ENCODE measurements at places on chromosomes 2 and 18.

GRCh38 chr2:10223471-10223870 lies 79.2 kb upstream of the HPCAL1 start:
- no peak for DNase-seq

- DNase-seq = no peak
Measured at GRCh38 chr18:4821801-4822200, 366.7 kb upstream of the DLGAP1 start.

- DNase-seq = no peak
Measured at GRCh38 chr18:62300359-62300963, 24.6 kb upstream of the TNFRSF11A start.

DNA sequence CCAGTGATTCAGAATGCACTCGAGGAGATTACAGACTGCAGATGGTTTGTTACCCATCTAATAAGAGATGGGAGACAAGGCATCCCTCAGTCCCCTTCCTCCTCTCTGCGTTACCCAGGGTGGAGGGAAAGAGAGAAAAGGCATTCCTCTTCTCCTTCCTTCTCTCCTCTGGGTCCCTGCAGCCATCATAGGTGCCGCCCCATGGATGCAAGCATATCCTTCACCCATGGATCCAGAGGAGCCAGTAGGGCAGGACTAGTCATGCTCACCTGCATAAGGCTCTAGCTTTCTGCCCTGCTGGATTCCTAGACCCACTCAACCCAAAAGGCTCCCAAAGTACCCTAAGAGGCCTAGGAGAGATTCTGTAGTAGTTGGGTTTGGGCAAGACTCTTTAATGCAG lies 20.4 kb downstream of the CMPK2 start:
- peak; percentile 61 for DNase-seq

GRCh38 chr2:207911856-207912255 lies 113.5 kb downstream of the PLEKHM3 start:
- no peak for DNase-seq

- DNase-seq = no peak
Measured at GRCh38 chr2:120403261-120403660, 57.3 kb downstream of the INHBB start.

DNA sequence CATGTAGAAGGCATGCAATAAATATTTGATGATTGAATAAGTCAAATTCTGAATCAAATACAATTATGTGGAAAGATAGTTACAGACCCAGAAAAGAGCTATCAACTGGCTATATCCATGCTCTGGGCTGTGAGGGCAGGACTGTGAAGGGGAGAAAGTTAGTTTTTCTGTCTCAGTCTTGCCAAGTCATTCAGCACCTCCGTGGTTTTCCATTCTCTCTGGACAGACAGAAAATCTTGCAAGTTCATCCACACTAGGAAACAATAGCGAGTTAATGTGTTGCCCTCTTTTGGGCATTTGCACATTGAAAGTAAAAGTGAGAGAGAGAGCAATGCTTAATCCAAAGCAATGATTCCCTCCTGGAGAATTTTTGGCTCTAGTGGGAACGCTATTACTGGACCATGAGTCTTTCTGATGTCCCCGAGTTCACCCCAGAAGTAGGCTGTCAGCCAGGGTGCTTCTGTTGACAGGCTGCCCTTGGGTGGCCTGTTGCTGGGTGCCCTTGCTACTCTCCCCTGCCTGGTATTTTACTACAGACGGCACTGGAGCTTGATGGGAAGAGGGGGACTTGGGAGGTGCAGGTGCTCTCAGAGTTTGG lies 238.3 kb downstream of the LOXHD1 start:
- DNase-seq = no peak

GRCh38 chr2:196591621-196592022 lies 47.9 kb upstream of the CCDC150 start:
- no peak for DNase-seq

Measured in OCI-LY7 (cell line).